NCI-H774 (cell line): ENCODE measurements at places on chromosomes 7 and 10.
A peak's percentile ranks its signal among the peaks of the same experiment; 100 is the strongest.

- DNase-seq: peak; percentile 70
These were observed 40.6 kb downstream of the MICALL2 start for GRCh38 chr7:1418505-1419309.

GRCh38 chr10:13143766-13144165 lies 17.6 kb upstream of the MCM10 start:
- DNase-seq: no peak

DNA sequence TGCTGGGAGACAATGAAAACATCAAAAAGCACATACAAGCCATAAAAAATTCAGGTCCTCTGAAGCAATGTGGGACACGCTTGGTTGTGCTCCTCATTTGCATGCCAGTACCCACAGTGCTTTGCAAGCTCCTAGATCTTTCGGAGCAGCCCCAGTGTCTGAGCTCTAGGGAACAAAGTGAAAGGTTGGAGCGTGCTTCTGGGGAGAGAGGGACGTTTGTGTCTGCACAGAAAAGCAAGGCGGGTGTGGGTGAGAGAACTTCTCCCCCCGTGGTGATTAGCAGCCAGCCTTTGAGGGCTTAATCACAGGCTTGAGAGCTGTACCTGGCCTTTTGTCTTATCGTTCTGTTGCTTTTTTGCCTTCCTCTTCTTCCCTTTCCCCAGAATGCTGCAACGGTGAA lies 76.7 kb upstream of the HABP2 start:
- no peak for DNase-seq

DNA sequence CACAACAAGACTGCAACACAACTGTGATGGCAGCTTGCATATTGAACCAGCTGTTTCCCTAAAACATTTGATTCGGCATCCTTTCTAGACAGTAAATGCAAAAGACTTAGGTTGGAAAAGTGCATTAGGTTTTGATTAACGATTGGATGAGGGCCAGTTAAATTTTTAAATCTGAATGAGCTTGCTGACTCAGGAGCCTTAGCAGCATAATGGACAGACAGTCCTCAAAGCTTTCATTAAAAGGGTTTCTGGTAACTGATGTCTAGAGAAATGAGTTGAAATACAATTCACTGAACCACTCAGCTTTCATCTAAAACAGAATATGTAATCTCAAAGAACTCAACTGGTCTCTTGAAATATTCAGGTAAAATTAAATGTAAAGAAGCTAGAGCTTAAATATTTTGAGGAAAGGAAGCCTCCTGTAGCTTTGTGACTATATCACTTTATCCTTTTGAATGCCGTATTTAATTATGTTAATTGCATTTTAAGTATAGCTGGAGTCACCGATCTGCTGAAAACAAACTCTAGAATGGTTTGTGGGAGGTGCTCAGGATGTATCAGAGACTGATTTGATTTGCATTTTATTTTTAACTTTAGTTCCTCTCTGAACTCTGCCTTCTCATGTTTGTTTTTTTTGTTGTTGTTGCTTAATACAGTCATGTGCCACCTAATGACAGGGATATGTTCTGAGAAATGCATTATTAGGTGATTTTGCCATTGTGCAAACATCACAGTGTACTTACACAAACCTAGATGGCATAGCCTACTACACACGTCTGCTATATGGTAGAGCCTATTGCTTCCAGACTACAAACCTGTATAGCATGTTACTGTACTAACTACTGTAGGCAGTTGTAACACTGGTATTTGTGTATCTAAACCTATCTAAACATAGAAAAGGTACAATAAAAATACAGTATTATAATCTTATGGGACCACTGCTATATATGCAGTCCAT lies 29.2 kb upstream of the ATRNL1 start:
- DNase-seq: no peak

GRCh38 chr10:52020702-52021101 lies 293.4 kb upstream of the DKK1 start:
- no peak for DNase-seq

GRCh38 chr7:137987968-137988367 lies 13.9 kb downstream of the CREB3L2 start:
- no peak for DNase-seq

DNA sequence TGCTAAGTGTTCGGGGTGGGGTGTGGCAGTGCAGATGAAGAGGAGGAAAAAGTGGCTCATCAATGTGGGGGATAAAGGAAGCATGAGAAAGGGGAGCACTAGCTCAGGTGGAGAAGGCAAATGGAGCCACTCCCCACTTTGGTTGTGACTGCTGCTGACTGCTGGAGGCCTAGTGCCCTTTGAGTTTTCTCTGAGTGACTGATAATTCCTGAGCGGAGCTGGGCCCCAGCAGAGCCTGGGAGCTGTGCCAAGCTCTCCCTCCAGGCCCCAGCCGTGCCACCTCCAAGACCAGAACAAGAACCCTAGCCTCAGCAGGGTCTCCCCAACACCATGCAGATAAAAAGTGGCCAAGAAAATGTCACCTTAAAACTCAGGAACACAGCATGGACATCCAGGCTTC lies 9.7 kb upstream of the RASSF4 start:
- no peak for DNase-seq

DNA sequence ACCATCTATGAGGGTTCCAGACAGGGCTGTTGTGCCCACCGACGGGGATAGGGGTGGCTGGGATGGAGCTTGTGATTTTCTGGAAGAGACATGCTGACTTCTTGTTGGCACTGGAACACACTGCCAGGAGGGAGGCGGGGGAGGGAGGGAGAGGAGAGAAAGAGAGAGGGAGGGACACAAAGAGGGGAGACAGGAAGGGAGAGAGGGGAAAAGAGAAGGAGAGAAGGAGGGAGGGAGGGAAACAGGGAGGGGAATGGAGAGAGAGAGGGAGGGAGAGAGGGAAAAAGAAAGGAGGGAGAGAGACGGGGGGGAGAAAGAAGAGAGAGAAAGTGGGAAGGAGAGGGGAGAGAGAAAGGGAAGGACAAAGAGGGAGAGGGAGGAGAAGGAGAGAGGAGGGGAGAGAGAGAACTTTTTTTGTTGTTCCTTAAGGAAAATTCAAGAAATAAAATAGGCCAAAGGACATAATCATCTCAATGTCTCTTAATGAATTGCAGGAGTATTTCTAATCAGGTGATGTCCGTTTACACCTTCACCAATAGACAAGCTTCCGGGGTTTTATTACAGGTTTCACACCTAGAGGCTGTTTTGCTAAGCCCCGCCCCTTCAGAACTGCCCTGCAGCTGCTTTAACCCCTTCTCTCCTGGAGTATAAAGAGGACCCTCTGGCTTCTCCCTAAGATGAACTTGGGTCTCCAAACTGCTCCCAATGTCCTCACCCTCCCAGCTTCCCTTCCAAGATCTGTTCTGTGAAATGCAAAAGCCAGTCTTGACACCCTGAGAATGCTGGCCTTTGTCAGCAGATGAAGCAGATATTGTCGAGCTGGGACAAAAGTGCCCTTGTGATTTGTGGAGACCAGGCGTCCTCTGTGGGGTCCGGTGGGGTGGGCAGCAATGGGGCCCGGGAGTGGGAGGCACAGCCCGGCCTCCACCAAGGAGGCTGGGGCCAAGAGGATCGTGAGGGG lies 82.0 kb upstream of the GTF2IRD1 start:
- peak; percentile 36 for DNase-seq

GRCh38 chr7:11699666-11700065 lies 132.3 kb downstream of the THSD7A start:
- DNase-seq: no peak

DNA sequence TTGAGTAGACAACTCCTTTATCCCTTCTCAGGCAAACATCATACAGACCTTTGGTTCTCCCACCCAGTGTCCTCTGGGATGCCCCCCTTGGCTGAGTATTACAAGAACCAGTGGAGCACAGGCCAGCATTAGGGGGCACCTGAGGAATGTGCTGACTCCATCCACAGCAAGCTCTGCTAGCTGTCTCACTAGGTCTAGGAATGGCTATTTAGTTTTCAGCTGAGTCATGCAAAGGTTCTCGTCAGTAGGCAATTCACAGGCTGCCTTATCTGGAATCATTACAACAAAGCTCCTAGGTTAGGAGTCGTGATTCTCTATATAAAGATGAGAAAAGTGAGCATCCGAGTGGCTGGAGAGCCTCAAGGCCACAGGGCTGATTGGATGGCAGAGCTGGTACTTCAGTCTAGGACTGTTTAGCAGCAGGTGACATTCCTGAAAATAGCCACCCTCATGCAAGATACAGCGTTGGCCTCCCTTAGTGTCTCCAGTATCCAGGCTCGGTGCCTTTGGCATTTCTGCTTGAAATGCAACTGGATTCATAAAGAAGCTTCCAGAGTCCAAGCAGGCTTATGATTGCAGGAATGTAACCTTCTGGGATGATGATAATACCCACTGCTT lies 75.8 kb downstream of the CDCA7L start:
- DNase-seq: no peak

GRCh38 chr10:22338931-22339330 lies 6.4 kb upstream of the SPAG6 start:
- no peak for DNase-seq

- DNase-seq: no peak
These were observed 160.9 kb downstream of the PLXDC2 start for GRCh38 chr10:19977097-19977521.

DNA sequence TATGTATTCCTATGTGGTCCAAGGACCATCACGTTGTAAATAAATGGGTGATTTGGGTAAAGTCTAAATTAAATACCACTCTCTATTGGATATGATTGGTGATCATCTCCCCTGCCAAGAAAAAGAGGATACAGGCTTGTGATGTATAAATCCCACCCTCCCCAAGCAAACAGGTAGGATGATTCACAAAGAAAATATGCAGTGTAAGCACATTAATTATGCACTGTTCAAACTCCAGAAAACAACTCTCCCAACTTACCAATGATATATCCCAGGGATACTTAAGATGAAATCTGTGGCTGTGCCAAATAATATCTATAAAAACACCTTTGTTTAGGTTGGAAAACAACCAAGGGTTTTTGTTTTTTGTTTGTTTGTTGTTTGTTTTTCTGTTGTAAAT lies 795.9 kb downstream of the XPNPEP1 start:
- no peak for DNase-seq

DNA sequence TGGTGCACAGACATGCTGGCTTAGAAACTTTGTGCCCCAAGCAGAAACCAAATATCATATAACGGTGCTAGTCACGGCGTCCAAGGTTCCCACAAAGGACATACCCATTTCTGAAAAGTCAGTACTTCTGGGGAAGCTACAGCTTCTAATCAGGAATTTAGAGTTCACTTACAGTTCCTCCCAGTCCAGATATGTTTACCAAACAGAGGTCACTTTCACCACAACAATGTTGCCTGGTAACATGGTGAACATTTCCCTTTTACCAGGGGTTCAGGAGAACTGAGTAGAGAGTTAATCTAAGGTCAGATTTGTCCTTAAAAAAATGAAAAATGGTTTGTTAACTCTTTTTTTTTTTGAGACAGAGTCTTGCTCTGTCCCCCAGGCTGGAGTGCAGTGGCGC lies 265.9 kb upstream of the MKLN1 start:
- DNase-seq: no peak

GRCh38 chr7:96316949-96317348 lies 4.9 kb downstream of the SLC25A13 start:
- no peak for DNase-seq

DNA sequence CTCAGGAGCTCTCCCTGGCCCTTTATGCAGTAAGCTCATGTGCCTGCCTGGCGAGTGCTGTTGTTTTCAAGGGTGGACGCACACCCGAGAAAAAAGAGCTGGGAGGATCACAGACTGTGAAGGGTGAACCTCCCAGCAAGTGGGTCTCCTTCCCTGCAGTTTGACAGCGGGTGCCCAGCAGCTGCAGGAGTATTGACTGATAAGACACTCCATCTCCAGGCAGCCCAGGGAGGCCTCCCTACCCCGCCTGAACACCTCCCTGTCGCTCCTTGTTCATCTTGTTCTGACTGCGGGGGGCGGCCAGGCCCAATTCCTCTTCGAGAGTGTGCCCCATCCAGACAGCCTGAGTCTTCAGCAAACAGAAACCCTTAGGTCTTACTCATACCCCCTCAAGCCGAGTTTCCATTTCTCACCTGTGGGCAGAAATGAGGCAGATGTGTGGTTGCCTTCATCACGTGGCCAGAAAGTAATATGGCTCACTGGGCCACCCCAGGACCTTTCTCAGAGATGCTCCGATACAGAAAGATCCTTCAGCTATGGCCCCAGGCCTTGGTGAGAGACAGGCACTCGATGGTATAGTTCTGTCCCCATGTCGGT lies 17.2 kb downstream of the MDH2 start:
- DNase-seq: no peak

- DNase-seq: no peak
These were observed 6.3 kb downstream of the LIPF start for GRCh38 chr10:88670497-88670896.

GRCh38 chr7:135321556-135321955 lies 87.9 kb downstream of the STRA8 start:
- peak; percentile 26 for DNase-seq

- DNase-seq: no peak
These were observed 14.3 kb downstream of the EIF4EBP2 start for GRCh38 chr10:70418229-70418628.

DNA sequence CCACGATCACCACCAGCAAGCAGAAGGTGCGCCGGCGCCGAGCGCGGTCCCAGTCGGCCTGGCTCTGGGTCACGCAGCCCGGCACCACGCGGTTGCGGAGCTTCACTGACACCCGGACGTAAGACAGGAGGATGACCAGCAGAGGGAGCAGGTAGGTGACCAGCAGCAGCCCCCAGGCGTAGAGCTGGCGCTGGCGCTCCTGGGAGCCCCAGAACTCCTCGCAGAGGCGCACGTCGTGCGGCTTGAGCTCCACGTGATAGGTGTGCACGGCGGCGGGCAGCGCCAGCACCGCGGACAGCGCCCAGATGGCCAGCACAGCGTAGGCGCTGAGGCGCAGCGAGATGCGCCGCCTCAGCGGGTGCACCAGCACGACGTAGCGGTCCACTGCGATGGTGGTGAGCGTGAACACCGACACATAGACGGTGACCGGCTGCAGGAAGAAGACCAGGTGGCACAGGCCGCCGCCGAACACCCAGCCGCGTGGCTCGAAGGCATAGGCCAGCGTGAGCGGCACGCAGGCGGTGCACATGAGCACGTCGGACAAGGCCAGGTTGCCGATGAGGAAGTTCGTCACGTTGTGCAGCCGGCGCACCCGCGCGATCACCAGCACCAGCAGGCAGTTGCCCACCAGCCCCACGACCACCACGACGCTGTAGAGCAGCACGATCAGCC lies 920 bp downstream of the PRLHR start:
- no peak for DNase-seq

DNA sequence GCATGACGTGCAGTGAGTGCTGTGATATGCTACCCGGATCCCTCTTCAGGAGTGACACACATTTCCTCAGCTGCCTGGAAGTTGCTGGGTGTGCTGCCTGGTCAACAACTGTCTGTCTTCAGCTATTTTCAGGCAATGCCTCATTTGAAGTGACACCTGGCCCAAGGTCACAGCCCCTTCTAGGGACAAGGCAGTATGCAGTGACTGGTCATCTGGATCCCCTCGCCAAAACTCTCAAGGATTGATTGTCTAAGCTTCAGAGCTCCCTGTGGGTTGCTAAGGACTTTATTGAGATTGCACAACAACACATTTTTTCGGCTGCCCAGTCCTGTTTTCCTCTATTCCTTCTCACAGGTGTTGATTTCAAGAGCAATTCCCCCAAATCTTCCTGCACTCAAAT lies 108.8 kb downstream of the GNAI1 start:
- DNase-seq: no peak

- no peak for DNase-seq
These were observed 87.1 kb downstream of the NKX6-2 start for GRCh38 chr10:132698761-132699391.

GRCh38 chr7:90777041-90777440 lies 180.9 kb downstream of the CDK14 start:
- no peak for DNase-seq
